ENCODE measurements at places on chromosomes 3 and 15.

DNA sequence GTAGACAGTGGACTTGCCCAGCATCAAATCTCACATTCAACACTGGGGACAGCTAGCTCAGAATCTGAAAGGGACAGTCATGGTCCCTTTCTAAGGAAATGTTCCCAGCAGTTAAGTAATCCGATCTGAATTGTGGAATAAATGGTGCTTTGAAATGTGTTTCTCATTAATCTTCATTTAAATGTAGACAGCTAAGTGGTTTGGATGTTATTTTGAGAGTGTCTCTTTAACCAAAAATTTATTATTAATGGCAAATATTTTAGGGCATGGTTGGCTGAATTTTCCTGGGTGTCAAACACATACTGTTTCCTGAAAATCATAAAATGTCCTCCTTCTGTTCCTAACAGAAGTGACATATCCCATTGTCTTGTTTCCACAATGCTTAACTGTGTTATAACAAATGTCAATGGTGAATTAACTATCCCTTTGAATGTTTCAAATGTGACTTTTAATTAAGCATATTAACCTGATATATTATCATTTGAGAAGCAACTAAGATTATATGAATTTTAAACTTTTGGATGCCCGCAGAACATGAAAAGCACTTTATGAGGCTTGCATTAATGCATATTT lies 210.8 kb downstream of the CHST2 start:
- no peak for DNase-seq

- no peak for DNase-seq
Measured at GRCh38 chr3:53716998-53717397, 129.2 kb downstream of the CHDH start.

- no peak for DNase-seq
Measured at GRCh38 chr3:148205977-148206376, 491.7 kb upstream of the AGTR1 start.

GRCh38 chr3:12196684-12197083 lies 38.0 kb upstream of the TIMP4 start:
- no peak for DNase-seq
